ENCODE measurements at places on chromosomes 11 and 22.

DNA sequence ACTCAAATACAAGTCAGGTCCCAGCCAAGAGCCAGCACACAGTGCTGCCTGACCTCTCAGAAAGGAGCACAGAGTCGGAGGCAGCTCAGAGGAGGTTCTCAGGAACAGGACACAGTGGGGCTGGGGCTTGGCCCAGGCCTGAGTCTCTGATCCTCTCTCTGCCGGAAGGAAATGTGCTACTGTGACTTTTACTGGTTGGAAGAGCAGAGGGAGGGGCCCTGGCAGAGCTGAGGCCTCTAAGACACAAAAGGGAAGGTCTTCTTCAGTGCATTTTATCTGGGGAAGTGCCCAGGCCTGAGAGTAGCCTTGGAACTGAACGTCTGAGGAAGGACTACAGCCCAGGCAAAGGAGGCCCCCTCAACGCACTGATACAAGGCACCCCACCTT lies 16.2 kb upstream of the CASTOR1 start:
- DNase-seq = no peak

DNA sequence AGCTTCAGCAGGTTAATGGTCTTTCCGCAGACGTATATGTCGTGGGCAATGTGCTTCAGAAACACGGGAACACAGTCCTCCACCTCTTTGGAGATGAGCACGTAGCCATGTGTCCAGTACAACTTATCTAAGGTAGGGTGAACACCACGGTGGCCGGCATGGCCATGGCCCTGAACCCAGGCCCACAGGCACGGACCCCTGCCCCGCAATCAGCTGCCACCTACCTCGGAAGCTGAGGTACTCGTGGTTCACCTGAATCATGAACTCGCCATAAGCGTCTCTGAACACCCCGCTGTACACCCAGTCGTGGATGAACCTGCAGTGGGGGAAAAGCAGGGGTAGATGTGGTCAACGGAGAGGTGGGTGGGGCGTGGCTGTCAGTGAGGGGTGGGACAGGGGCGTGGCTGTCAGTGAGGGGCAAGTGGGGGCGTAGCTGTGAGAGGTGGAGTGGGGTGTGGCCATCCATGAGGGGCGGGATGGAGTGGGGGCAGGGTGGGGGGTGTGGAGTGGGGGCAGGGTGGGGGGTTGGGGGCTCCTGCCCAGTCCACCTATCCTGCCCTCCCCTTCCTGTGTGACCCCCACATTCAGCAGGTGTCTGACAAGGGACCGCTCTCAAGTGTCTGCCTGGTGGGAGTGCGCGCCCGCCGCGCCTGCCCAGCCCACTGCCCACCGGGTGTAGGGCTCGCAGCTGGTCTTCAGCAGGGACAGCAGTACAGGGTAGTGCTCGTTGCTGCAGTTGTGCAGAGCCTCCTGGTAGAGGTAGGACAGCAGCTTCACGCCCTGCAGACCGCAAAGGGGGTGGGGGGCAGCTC lies 18.6 kb downstream of the TUBGCP6 start:
- DNase-seq = no peak

DNA sequence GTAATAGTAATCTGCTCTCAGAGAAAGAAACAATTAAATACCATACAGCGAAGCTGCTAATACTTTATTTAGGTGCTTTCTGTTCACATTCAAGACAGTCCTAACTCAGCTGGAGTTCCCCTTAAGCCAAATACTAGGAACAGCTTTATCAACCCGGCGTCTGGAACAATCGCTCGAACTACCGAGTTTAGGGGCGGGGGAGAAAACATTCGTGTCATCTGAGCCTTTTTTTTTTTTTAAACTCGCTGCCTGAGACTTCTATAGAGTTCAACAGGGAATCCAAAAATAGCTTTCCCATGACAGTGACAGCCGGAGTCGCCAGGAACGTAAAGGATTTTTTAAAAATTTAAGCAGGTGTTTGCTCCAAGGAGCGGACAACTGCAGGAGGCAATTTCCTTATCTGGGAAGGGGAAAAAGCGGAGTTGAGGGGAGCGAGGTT lies 852 bp downstream of the TRAF6 start:
- no peak for DNase-seq

- DNase-seq = no peak
These were observed 27.4 kb upstream of the MAPK1 start for GRCh38 chr22:21894799-21895198.

DNA sequence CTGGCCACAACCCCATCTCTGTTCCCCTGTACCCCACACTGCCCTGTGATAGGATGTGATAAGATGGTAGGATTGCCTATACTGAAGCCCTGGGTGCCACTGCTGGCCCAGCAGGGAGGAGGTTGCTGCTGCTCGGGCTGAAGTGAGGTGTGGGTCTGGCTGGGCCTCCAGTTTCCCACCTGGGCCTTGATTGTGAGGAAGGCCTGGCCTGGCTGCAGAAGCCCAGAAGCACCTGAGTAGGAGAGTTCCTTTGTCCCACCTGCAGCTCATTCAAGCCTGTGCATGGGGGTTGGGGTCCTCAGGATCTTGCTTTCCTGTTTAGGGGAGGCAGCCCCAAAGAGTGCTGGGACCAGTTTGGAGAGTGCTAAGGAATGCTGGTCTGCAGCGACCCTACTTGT lies 3.3 kb downstream of the ST3GAL4 start:
- no peak for DNase-seq
